ENCODE measurements at places on chromosomes 3 and 15.
A peak's percentile ranks its signal among the peaks of the same experiment; 100 is the strongest.

DNA sequence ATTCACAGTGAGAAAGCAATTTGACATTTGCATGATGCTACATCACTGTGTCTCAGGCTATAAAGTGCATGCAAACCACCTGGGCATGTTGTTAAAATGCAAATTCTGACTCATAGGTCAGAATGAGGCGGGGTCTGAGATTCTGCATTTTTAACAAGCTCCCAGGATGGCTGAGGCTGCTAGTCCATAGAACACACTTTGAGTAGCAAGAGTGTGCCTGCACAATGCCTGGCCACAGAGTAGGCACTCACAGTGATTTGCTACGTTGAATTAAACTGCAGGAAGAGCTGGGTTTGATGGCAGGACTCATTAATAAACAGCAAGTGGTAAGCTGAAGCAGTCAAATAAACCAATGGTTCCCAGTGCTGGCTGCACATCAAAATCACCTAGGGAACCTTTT lies 48.1 kb downstream of the NTRK3 start:
- no peaks in the 10 kb centered on the region for H3K4me1 ChIP-seq
- peaks cover 10% of the 10 kb centered on the region for H3K27me3 ChIP-seq
- no peak overlapping the region for H3K4me3 ChIP-seq
- no peaks in the 10 kb centered on the region for H3K36me3 ChIP-seq
- no peak overlapping the region for H3K27ac ChIP-seq
- DNase-seq = no peak

DNA sequence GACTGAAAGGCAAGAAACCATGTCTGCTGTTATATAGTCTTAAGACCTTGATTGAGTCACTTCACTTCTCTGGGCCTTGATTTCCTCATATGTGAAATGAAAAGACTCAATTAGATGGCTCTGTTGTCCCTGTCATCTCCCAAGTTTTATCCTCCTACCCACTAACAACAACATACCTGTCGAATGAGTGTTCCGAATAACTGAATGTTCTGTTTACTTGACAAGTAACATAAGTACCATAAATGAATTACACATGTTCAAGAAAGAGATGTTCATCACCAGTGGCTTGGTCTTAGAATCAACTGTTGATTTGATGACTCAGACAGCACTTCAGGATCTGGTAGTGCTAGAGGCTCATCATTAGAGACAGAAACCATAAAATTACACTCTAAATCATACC lies 311.7 kb downstream of the VPS13C start:
- peaks cover 16% of the 10 kb centered on the region for H3K27me3 ChIP-seq
- H3K27ac ChIP-seq = no peak overlapping the region
- H3K36me3 ChIP-seq = no peaks in the 10 kb centered on the region
- no peak for DNase-seq
- H3K4me1 ChIP-seq = no peaks in the 10 kb centered on the region

- no peaks in the 10 kb centered on the region for H3K36me3 ChIP-seq
- no peak overlapping the region for H3K27ac ChIP-seq
- peaks cover 45% of the 10 kb centered on the region for H3K27me3 ChIP-seq
- no peaks in the 10 kb centered on the region for H3K4me1 ChIP-seq
Measured at GRCh38 chr15:98505611-98506031, 142.7 kb upstream of the IGF1R start.

DNA sequence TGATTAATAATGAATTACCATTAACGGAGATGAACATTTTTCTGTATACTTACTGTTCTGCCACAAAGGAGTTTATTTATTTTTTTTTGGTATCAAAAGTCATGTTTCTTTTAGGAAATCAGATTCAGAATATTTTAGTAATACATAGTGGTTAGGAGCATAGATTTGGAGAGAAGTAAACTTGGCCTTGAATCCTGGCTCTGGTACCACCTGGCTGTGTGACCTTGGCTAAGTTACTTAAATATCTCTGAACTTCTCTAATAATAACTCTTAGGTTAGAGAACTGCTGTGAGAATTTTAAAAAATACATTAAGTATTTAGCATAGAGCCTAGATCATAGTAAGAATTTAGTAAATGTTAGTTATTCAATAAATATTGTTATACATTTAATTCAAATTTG lies 309.1 kb downstream of the RBMS3 start:
- DNase-seq = no peak
- no peaks in the 10 kb centered on the region for H3K4me1 ChIP-seq
- H3K36me3 ChIP-seq = no peaks in the 10 kb centered on the region

DNA sequence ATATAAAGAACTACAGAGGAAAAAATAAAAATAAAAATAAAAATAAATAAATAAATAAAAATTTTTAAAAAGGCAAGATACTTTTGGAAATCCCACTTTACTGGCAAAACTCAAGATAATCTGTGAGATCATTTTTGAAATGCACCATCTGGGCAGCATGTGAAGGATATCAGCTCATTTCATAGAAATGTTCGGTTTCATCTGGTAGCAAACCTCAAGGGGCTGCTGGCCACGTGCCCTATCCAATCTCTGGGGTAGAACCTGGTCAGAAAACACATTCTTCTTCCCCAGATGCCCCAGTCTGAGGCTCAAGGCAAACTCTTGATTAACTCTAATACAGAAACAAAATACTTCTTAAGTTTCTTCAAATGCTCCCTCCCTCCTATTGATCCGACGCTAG lies 166.0 kb downstream of the FMN1 start:
- no peaks in the 10 kb centered on the region for H3K36me3 ChIP-seq
- DNase-seq = no peak
- H3K27ac ChIP-seq = no peak overlapping the region
- H3K4me3 ChIP-seq = no peak overlapping the region
- no peaks in the 10 kb centered on the region for H3K27me3 ChIP-seq
- H3K4me1 ChIP-seq = peaks cover 10% of the 10 kb centered on the region

GRCh38 chr3:156106721-156107373 lies 13.5 kb upstream of the KCNAB1 start:
- H3K27ac ChIP-seq = peak overlapping the region; percentile 3
- H3K27me3 ChIP-seq = peaks cover 5% of the 10 kb centered on the region
- no peak overlapping the region for H3K4me3 ChIP-seq
- DNase-seq = no peak
